ENCODE measurements at places on chromosomes 1 and 21. TPM values are rescaled to one million over a fixed set of nuclear protein-coding genes. Genes with fewer than 3 reads are reported as not detected.

GSTM5 gene
- total RNA-seq = 0.89 TPM

C1orf185 gene
- not detected for total RNA-seq

DNA sequence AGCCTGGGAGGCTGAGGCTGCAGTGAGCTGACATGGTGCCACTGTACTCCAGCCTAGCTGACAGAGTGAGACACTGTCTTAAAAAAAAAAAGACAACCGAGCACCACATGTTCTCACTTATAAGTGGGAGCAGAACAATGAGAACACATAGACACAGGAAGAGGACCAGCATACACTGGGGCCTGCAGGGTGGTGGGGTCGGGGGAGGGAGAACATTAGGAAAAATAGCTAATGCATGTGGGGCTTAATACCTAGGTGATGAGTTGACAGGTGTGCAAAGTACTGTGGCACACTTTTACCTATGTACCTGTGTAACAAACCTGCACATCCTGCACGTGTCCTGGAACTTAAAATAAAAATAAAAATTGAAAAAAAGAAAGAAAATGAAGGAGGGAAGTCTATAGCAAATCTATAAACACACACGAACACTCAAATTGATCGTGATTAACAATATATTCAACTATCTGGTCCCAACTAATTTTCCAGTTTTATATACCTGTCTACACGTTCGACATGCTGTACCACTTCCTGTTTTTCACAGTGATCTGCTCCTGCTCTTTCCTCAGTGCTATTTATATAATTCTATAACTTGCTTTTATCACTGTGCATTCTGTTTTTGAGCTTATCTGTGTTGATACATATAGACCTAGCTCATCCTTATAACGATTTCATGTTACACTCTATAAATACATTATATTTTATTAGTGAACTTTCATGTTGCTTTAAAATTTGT is 27.2 kb downstream of the AK5 start:
- no peak for DNase-seq

DNA sequence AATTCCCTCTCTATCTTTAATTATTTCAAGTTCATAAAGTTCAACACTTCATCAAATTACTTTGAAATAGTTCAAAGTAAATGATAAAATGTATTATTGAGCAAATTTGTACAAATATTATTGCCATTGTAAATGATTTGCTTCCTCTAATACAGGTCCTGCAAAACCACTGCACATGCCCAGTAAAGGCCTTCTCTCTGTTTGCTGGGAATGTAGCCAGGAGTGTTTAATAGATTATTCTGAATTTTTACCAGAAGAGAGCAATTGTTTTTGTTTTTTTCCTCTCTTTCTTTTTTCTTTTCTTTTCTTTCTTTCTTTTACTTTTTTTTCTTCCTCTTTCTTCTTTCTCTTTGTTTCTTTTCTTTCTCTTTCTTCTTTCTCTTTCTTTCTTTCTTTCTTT is 486.3 kb downstream of the PTBP2 start:
- DNase-seq = no peak

GRCh38 chr1:106613861-106614260 is 442.6 kb upstream of the PRMT6 start:
- no peak for DNase-seq

Data from activated naive CD4-positive, alpha-beta T cell treated with anti-CD3 and anti-CD28 coated beads, Interleukin-2, amount 50 U/mL, for 72 hours (primary cell).